ENCODE measurements at places on chromosomes 4 and X.

- DNase-seq: no peak
Measured at GRCh38 chrX:13180807-13181206, 136.4 kb upstream of the FAM9C start.

- DNase-seq: no peak
Measured at GRCh38 chr4:10734697-10735096, 50.1 kb upstream of the CLNK start.

DNA sequence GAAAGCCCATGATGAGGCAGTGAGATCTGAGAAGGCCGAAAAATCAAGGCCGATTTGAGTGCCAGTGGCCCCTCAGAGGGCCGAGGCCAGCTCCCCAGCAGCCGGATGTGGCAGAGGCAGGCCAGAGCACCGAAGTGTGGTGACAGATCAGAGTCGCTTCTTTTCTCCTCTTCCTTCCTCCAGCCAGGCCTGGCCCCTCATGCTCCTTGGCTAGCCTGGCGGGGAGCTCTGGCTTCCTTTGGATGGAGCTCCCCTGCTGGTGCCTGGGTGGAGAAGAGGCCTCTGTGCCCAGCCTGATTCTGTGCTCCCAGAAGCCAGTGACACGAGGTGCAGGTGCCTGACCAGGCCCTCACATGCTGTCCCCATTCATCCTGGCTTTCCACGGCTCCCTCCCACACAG lies 127.2 kb upstream of the PABPC4L start:
- DNase-seq: no peak

GRCh38 chrX:6244666-6245065 lies 16.0 kb upstream of the NLGN4X start:
- DNase-seq: peak; percentile 44

DNA sequence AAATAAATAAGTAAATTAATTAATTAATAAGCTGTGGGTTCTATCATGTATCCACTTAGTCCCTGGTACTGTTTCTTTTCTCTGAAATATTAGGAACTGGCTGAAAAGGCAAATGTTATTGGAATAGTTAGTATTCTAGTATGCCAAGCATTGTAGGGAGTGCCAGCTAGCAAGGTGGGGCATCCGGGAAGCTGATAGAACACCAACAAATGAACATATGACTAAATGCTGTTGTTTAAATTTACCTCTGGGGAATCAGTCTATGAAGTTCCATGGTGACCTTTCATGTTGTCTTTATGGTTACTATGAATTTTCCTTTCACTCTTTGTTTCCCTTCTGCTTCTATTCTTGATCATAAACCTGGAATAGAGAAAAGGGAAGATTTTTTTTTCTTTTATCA lies 32.7 kb downstream of the NUDT6 start:
- no peak for DNase-seq

DNA sequence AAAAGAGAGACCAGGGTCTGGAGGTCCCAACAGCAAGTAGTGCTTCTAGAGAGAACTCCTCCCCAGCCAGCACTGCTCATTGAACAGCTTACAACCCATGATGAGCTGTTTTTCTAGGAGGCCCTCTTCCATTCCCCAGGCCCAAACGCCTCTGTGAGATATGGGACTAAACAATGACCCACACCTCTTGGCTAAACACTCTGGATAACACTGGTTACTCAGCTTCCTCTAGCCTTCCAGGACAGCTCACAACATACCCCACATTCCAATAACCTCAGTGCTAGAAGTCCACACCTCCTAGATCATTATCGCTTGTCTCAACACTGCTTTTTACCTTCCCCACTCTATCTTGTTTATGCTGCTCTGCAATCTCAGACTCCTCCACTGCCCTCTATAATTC lies 35.4 kb upstream of the PGRMC2 start:
- DNase-seq: no peak

DNA sequence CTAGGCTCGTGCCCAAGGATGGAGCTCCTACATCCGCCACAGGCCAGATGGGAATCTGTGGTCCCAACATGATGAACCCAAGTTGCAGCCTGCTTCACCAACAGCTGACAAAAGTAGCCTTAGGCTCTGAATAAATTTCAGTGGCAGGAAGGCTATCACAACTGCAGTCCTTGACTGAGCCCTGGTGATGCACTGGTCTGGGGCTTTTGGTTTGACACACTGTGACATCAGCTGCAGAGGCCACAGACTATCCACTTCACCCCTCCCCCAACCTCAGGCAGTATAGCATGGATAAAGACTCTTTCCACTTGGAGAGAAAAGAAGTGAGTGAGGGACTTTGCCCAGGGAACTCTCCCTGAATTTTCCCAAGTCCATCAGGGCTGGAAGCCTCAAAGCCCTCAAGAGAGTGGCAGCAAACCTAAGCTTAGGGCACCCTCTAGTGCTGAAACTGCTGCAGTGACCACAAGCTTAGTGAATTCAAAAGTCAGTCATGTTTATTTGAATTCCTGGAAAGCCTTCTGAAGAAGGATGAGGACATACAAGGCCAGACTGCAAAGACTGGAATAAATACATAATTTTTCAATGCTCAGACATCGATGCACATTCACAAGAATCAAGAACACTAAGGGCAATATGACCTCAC lies 135.0 kb upstream of the TENT5D start:
- DNase-seq: no peak

DNA sequence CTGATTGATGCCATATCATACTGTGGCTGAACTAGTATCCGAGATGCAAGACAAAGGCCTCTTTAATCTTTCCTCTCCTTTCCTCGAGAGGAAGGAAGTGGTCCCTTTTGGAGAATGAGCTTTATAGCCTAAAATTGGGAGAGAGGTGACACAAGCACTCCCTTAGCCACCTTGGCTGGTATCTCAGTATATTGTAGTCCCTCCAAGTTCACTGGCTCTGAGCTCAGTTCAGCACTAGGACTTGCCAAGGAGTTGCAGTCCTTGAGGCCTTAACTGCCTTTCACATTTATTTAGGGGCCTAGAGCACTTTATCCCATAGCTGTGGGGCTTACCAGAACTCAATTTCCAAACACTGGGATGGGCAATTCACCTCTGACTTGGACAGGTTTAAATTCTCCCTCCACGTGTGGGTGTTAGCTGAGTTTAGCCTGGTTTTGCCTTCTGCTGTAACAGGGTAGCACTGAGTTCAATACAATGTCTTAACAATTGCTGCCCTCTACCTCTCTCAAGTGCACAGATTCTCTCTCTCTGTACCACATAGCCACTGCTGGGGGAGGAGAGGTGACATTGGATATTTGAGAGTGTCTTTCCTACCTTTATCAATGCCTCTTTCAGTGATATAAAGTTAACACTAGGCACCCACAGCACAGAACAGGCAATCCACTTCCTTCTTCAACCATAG lies 216.4 kb downstream of the TECRL start:
- DNase-seq: no peak

DNA sequence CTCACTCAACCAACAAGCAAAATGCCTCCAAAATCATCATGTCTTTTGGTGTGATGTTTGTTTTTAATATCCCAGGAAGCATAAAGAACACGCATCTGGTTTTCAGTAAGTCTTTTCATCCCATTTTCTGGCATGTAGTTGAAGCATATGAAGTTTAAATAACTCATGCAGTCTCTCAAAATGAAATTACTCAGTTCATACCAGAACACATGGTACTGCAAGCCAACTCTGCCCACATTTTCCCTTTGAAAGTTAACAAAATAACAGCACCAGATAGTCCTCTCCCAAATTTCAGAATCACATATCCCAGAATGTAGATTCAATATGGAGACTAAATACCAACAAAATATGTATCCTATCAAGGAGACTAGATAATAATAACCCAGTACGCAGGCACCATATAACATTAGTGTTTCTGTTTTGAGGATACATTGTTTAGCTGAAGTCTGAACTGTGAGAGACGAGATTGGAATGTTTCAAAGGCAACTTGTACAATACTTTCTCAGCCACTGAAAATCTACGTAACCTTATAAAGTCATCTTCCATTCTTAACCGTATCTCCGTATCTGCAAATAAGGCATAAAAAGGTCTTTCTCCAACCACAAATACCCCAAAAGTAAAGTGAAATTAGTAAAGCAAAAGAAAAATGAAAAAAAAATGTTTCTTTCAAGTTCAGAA lies 23.1 kb downstream of the CORIN start:
- no peak for DNase-seq

DNA sequence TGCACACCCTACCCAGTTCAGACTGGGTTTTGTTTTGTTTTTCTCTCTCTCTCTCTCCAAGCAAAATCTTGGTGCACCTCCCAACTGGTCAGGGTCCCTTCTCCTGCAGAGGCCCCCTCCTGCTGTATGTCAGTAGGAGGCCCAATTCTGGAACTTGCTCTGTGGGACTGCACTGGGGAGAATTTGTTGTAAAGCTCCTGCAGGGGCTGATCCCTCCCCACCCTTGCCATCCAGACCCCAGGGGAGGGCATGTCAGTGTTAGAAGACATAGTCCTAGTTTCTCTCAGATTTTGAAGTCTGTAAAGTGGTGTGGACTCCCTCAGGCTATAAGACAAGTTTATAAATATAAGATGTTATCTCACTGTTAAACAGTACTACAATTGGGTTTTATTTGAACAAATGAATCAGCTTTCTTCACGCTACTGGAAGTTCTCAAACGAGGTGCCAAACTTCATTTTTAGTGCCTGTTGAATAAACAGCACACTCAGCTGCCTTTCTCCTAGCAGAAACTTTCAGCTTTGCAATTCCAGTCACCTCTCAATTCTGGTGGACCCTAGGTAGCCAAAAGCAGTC lies 88.6 kb upstream of the FRMPD3 start:
- DNase-seq: no peak

GRCh38 chr4:70704215-70704930 lies 16.0 kb downstream of the UTP3 start:
- DNase-seq: peak; percentile 80

DNA sequence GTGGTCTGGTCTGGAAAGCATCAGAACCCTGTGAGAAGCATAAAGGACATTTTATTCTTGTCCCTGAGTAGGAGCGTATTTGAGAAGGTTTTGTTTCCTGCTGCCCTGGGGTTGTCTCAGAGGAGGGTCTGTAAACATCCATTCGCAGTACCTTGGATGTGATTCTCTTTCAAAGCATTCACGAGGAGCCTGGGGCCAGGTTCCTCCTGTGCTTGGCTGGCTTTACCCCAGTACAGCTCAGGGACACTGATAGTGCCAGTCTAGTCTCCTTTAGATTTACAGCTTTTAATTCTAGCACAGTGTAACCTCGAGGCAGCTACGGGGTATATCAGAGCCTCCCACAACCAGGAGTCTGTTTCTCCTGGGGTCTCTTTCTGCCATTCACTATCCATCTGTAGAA lies 2.7 kb downstream of the CLRN2 start:
- no peak for DNase-seq

DNA sequence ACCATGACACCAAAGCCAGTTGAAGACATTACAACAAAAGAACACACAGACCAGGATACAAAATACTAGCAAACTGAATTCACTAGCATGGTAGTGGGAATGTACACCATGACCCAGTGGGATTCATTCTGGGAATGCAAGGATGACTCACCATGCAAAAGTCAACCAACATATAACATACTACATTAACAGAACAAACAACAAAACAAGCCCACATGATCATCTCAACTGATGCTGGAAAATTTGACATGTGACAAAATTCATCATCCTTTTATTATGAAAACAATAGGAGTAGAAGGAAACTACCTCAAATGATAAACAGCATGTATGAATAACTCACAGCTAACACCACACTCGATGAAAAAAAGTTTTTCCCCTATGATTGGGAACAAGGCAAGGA lies 190.2 kb downstream of the DCLK2 start:
- no peak for DNase-seq

GRCh38 chr4:54065282-54066087 lies 1.1 kb upstream of the CHIC2 start:
- no peak for DNase-seq

DNA sequence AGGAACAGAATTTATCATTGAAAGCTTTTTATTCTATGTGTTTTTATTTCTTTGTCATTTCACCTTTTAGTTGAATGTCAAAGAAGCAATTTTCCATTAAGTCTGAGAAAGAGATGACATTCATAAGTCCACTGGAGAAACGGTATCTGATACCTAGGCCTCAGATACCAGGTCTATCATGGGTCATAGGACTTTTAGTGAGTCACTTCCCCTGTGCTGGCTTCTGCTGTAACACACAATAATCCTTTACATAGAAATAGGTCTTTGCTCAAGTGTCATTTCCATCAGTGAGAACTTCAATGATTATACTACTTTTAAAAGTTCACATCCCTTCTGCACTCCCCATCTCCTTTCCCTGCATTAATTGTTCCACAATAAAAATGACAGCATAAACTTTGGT lies 125.5 kb upstream of the ARMCX2 start:
- no peak for DNase-seq

DNA sequence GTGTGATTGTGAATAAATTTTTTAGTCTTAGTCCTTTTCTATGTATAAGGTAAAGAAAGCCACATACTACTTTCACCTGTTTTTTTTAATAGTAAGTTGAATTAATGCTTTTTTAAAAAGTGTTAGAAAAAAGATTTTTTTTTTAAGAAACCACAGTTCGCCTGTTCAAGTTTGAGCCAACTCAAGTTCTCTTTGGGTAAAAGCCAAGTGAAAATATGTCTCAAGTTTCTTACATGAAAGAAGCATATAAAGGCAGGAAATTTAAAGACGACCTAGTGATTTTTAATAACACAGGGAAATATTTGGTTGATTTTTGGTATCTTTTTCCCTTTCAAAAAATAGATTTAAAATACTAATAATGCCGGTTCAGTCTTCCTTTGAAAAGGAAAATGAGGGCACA lies 369.9 kb upstream of the NR3C2 start:
- no peak for DNase-seq

DNA sequence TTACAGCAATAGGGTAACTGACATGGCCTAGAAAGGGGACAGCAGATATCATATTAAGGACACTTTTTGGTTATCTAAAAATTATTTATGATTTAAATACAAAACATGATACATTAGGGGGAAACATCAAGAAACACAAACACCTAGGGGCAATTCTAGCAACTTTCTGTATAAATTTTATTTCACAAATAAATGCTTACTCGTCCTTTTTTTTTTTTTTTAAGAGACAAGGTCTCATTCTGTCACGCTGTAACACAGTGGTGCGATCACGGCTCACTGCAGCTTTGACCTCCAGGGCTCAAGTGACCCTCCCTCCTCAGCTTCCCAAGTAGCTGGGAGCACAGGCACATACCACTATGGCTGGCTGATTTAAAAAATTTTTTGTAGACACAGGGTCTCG lies 151.8 kb upstream of the BCOR start:
- DNase-seq: no peak

DNA sequence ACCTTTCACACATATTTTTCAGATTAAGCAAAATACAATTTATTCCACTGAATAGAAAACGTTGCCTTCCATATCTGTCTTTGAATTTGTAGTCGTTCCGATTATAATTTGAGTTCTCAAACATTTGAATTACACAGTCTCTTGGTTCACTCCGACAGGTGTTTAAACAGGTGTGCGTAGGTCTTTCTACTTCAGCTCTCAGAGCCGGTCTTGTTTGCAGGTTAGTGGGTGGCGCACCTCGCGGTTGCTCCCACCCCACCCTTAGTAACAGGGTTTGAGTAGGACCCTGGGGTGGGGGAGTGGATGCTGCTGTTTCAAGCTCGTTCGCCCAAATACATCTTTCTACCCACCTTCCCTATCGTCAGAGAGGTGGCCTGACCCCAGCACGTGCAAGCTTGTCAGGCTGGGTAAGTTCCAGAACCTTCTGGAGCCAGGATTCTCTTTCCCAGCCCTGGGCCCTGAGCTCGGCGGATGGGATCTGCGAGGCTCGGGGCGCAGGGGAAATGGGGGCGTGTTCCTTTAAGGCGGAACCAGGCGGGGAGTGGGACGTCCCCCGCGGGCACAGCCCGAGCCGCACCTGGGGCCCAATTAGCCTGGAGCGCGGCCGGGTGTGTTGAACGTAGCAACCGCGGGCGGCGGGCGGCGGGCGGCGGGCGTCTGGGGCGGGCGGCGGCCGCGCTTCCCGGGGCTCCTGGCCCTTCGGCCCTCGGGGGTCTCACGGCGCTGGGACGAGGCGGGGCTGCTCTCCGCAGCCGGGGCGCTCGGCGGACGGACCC lies at the start of gene FAM149A:
Gene FAM149A, plus strand, starts transcription at position 591 of the 776 bp plus-strand sequence.
- peak; percentile 10 for DNase-seq
